Activated CD8-positive, alpha-beta memory T cell treated with anti-CD3 and anti-CD28 coated beads for 48 hours (primary cell): ENCODE measurements at places on chromosomes 12 and 14.

GRCh38 chr12:116571089-116571488, 11.9 kb downstream of the MAP1LC3B2 start:
- no peak for DNase-seq

DNA sequence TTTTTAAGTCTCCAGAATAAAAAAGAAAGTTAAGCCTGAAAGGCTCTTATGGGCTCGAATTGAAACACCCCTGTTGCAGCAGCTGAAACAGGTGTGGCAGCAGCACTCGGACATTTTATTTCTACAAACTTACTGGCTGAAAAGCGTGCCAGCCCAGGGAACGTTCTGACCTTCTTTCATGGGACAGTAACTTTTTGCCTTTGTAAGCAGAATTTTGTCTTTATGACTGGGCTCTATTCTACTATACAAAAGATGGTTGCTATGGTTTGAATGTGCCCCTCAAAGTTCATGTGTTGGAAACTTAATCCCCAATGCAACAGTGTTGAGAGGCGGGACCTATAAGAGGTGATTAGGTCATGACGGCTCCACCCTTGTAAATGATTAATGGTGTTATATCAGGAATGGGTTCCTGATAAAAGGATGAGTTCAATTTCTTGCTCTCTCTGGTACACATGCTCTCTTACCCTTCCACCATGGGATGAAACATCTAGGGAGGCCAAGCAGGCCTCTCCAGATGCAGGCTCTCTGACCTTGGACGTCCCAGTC, 52.7 kb downstream of the PELI2 start:
- no peak for DNase-seq

GRCh38 chr12:20474016-20474415, 105.7 kb downstream of the PDE3A start:
- no peak for DNase-seq

DNA sequence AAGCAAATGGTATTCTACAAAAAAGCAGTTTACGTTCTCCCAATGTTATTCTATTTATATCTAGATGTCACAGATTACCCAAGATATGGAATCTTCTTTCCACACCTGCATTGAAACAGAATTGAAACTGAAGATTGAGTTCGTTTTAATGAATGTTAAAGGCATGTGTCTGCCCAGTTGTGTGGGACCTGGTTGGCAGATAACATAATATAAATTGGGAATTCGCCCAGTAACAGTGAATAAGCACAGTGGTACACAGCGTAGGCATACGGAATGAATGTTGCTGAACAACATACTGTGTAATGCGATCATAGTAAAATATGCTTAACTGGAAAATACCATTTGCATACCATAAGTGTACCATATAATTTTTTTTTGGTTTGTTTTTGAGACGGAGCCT, 4.3 kb downstream of the KHNYN start:
- no peak for DNase-seq

GRCh38 chr12:10142976-10143589, 13.1 kb upstream of the CLEC7A start:
- no peak for DNase-seq

DNA sequence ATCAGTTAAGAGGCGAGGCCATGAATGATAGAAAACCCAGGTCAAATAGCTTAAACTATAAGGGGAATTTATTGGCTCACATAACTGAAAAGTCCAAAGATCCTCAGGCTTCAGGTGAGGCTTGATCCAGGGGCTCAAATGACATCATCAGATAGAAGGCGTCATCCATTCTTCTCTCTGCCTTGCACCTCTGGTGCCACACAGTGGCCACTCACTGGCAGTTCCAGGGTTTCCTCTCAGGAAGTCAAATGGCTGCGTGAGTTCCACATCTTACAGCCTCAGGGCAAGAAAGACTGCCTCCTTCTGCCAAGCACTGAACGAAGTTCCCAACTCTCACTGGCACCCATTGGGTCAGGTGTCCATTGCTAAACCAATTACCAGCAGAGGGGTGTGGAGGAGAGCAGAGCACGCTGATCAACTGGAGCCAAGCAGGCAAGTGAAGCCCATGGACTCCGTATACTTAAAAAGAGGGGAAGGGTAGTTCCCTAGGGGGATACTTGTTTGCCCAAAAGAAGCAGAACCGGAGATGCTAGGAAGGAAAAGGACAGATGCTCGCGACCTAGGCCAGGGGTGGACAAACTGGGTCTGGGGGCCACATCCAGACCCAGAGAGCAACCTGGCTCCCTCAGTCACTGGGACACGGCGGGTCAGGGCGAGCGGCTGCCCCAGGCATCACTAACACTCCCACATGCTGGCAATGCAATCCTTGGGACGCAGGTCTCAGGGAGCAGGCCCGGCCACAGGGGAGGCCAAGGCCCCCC, 69.3 kb downstream of the SERPINA3 start:
- no peak for DNase-seq

DNA sequence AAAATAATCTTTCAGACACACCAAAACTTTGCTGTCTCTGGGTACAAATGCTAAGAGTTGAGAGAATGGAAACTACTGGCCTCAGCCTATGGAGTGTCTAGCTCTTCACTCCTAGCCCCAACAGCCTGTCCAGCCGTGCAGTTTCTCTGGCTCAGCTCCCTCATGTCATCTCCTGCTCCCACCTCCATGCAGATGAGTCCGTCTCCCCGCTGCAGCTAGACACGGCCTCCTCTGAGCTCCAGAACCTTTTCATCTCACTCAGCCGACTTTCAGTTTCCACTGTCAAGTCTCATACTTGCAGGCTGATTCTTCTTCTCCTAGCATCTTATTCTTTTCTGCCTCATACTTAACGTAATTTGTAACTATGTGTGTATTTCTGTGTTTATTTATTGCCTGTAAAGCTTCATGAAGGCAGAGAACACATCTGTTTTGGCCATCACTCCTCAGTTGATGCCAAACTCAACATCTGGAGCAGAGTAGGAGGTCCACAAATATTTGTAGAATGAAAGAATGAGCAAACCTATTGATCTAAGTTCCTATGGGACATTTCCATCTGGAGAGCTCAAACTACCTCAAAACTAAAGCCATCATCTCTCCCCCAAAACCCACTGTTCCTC, 139.8 kb upstream of the PWP1 start:
- no peak for DNase-seq

DNA sequence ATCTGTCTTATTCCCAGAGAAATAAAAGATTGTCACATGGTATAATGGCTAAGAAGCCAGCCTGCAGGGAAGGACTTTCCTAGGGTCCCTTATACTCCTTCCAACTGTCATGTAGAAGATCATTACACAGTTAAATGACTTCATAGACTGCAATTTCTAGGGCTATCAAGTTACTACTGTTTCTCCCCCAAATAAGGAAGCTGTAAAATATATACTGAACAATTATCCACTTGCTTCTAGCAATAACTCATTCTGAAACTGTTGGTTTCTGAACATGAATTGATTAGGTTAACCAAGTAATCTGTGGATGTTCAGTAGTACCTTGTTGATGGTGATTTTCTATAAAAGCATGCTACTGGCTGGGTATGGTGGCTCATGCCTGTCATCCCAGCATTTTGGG, 44.6 kb downstream of the A2ML1 start:
- no peak for DNase-seq

DNA sequence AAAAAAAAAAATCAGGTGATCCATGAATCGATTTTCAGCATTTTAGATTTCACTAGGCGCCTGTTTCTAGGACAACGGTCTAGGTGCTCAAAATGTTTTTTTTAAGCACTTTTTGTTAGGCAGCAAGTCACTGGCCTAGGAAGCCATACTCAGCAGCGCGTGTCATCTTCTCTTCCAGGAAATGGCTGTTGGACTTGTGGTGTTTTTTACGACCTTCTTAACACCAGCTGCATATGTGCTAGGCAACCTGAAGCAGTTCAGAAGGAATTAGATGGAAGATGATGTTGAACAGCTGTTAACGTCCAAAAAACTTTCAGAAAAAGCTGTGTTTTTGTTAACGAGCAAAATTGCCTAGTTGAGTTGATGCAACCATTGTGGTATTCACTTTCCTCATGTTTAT, 868 bp downstream of the COX8C start:
- DNase-seq, result no peak

- no peak for DNase-seq
These were observed 267.4 kb downstream of the ALG10 start for GRCh38 chr12:34289431-34290380.

DNA sequence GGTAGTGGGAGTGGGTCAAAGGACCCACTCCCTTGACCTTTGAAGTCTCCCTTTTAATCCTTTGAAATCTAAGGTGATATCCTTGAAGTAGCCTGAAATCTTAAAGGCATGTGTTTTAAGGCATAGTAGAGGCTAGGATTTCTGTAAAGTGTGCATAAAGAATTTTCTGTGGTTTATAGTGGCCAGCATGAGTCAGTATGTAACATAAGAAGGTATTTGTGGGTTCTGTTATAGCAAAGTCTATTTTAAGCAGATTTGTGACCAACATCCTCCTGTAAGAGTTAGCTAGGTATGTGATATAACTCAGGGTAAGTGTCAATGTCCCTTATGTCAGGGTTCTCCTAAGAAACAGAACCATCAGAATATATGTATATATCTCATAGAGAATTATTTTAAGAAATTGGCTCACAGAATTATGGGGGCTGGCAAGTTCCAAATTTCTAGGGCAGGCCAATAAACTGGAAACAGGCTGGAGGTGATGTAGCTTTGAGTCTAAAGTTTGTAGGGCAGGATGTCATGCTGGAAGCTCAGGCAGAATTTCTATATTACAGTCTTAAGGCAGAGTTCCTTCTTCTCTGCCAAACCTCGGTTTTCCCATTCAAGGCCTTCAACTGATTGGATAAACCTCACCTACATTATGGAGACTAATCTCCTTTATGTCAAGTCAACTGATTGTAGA, 18.7 kb upstream of the EPYC start:
- DNase-seq, result no peak

DNA sequence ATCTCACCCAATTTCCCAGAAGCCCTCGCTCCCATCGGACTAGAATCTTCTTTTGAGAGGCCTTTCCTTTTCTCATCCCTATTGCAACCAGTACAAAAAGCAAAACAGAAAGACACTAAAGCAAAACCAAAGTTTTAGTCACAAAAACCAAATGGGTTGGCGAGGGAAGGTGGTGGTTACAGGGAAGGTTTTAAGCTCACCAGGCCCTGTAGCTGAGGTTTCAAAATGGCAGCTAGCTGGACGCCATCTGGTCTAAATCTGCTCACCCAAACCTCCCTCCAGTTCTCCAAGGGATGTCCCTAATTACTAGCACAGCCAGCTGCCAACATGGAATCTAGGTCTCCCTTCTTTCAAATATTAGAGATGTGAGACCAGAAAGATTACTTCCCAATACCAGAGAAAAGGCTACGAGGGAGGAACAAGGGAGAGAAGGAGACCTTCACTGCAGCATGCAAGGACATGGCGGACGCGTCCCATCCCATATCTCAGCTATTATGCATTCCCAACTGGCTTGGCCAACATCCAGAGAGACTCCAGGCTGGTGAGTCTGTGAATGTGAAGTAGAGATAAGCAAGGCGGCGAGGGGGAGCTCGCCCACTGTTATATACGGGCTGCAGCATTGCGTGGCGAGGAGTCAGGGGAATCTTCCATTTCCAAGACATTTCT, 70.8 kb downstream of the DPF3 start:
- DNase-seq, result no peak

- no peak for DNase-seq
These were observed 44.5 kb downstream of the ALKBH1 start for GRCh38 chr14:77663293-77663692.

DNA sequence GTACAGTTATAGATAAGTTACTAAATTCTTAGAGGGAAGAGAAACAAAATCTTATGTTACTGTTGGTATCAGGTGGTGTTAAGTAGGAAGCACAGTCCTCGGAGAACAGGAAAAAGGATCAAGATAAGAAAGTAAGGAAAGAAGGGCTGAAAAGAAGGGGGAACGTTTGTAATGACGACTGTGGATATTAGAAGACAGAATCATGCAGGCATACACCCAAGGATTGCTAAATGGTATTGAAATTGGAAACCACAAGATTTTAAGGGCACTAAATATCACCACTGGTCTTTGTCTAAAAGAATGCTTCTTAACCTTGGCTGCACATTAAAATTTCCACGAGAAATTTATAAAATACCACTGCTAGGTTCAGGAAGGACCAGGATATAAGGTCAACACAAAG, 34.1 kb upstream of the ERGIC2 start:
- DNase-seq, result no peak

DNA sequence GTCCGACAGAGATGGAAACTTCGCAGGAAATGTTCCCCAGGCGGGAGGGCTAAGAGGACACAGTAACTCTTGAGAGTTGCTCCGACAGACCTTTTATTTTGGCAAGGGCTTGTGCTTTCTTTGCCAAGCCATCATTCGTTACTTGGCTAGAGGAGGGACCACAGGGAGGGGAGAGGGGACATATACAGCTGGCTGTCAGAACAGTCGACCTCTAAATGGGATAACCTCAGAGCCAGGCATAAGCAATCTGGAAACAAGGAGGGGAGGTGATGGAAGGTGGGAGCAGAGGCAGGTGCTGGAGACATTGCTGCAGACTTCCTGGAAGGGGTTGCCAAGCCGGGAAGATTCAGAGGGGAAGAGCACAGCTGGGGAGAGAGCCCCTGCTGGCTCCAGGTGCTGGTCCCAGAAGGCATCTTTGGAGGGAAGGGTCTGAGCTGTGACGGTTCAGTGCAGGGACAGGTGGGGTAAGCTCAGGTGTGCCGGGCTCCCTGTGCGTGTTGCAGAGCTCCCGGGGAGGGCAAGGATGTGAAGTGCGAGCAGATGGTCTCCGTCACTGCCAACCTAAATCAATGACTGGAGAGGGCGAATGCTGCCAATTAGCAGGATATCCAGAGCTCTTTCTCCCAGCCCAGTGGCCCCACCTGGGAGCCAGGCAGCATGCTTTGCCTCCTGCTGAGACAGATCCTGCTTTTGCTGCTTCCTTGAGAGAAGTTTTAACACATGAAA, 50.1 kb downstream of the CHST11 start:
- no peak for DNase-seq

DNA sequence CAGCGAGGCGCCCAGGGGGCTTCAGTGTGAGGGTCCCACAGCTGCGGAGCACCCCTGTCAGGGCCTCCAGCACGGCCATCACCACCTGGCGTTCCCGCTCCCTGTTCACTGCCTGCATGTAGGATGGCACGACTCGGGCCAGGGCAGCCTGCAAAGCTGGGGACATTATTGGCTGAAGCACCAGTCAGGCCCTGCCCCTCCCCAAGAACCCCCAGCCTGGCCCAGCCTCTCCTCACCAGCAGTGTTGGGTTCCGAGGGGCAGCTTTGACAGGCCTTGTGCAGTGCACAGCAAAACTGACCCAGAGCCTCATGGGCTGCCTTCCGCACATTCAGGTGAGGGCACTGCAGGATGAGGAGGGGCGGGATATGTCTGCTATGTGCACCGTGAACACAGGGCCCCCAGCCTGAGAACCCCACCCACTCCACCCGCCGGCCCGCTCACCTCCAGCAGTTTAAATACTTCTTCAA, 5.6 kb downstream of the IPO4 start:
- no peak for DNase-seq

GRCh38 chr12:78407722-78408121, 456.9 kb upstream of the SYT1 start:
- no peak for DNase-seq
